Fibroblast of pulmonary artery (primary cell): ENCODE measurements at places on chromosomes 3 and 15.

DNA sequence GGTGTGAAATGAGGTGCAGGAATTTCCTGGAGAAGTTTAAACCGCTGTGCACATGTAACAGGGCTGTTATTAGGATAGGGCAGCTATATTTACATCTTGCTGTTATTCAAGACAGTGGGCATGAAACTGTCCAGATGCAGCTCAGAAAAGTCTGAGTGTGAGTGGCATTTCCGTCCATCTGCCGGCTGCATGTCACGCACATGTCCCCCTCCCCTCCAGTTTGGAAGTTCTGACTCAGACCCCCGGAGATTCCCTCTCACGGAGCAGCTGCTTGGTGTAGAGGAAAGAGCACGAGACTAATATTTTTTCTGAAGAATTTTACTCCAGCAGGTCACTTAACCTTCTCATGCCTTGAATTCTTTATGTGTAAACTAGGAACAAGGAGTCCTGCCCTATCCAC, 69.8 kb downstream of the FEM1B start:
- DNase-seq: peak; percentile 50

- DNase-seq: no peak
Measured at GRCh38 chr3:71166339-71167240, 416.9 kb downstream of the FOXP1 start.

DNA sequence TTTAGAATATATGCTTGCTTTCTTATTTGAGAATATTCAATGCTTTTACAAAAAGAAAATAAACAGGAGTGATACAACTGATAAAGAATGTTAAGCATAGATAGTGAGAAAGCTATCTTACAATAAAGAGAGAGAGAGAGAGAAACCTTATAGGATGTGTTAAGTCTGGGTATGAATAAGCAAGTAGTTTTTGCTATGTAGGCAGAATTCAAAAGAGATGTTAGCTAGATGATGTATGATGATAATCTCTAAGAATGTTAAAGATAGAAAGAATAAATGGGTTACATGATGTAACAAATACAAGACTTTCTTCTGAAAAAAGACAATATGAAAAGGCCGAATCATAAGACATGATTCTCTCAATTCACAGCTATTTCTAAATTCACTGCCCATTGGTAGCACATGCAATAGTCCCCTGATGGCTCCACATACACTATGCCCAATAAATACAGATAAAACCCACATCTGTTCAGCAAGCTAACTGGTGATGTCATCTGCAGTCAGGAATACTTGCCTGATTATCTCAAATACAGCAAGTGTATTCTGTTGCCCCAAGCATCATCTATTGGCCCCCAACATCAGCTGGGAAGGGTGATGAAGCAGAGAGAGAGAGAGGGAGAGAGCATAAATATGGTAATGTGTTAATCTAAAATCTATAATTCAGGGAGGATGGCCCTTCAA, 169.2 kb upstream of the LYSMD4 start:
- no peak for DNase-seq

- no peak for DNase-seq
Measured at GRCh38 chr3:94127115-94127514, 64.3 kb downstream of the NSUN3 start.

- no peak for DNase-seq
Measured at GRCh38 chr3:160977773-160978172, 127.4 kb downstream of the B3GALNT1 start.

DNA sequence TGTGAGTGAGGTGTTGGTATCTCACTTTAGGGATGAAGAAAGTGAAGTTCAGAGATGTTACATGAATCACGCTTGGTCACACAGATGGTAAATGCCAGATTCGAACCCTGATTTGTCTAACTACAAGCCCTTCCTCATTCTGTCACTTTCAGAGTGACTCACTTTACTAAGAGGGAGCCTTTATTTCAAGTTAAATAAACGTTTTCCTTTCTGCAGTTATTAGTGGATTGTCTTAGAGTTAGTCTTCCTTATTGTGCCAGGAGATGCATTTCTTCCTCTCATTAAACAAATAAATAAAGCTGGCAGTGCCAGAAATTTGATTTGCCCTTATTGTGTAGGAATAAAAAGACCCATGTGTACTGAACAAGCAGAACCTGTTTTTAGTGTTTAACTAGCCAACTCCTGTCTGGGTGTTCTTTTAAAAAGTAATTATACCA, 162.5 kb downstream of the AKAP13 start:
- DNase-seq: no peak

DNA sequence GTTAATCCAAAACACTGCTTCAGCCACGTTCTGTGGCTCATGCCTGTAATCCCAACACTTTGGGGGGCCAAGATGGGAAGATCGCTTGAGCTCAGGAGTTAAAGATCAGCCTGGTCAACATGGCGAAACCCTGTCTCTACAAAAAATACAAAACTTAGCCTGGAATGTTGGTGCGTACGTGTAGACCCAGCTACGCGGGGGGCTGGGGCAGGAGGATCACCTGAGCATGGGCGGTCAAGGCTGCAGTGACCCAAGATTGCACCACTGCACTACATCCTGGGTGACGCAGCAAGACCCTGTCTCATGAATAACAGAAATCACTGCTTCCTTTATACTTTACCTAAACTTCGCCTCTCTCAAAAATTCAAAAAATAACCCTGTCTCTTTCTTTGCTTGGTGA, 1325.0 kb upstream of the CADM2 start:
- no peak for DNase-seq

DNA sequence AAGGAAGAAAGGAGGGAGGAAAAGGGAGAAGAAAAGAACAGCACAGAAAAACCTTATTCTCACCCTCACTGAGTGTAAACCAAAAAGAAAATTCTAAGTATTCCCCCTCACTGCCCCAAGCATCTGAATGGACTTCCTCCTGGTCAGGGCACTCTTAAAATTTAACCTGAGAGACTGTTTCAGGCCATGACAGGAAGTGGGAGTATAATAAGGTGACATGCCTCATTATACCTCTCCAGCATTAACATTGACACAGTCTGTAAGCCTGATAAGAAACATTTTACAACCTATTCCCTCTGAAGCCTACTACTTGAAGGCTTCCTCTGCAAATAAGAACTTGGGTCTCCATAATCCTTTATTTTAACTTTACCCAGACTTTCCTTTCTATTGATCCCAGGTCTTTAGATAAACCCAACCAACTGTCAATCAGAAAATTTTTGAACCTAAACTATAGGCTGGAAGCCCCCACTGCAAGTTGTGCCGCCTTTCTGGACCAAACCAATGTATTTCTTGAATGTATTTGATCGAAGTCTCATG, 41.7 kb downstream of the SLCO2A1 start:
- DNase-seq: no peak

DNA sequence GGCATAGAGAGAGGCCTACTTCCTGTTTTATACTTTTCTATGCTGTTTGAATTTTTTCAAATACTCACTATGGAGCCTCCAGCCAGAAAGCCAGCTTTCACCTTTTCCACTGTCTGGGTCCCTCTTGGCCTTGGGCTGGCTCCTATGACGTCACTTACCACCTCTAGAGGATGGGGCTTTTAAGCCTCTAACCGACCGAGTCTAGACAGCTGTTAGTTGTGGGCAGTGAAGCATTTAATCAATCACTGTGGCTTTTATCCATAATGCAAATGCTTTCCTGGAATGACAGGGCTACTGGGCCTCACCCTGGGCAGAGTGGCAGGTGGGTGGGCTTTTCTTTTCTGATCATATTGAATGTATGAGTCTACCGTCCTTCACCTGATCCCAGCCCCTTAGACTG, 61.9 kb downstream of the LRRK1 start:
- no peak for DNase-seq
